NCI-H446 (cell line): ENCODE measurements at places on chromosomes 5 and 9.

DNA sequence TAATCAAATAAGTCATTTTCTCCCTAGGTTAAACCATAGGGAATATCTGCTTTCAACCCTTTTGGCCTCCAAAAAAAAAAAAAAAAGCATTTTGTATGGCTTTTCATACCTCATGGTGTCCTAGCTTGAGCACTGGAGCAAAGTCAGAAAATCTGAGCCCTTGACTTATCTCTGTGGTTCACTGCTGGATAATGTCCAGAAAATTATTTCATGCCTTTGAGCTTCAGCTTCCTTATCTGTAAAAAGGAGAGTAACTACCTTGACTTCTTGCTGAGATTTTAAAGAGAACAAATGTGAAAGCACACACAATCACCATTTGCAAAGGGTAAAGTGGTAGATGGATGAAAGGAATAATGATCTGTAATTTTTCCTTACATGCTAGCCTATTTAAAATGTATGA lies 165.9 kb downstream of the ALDH1A1 start:
- no peak for DNase-seq

DNA sequence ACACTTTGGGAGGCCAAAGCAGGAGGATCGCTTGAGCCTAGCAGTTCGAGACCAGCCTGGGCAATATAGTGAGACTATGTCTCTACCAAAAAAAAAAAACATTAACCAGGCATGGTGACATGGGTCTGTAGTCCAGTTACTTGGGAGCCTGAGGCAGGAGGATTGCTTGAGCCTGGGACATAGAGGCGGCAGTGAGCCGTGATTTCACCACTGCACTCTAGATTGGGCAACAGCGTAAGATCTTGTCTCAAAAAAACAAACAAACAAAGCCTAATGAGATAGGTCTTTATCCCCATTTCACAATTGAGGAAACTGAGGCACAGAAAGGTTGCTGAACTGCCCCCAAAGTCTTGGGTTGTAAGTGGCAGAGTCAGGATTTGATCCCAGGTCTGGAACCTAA lies 70.5 kb upstream of the RAD23B start:
- no peak for DNase-seq

DNA sequence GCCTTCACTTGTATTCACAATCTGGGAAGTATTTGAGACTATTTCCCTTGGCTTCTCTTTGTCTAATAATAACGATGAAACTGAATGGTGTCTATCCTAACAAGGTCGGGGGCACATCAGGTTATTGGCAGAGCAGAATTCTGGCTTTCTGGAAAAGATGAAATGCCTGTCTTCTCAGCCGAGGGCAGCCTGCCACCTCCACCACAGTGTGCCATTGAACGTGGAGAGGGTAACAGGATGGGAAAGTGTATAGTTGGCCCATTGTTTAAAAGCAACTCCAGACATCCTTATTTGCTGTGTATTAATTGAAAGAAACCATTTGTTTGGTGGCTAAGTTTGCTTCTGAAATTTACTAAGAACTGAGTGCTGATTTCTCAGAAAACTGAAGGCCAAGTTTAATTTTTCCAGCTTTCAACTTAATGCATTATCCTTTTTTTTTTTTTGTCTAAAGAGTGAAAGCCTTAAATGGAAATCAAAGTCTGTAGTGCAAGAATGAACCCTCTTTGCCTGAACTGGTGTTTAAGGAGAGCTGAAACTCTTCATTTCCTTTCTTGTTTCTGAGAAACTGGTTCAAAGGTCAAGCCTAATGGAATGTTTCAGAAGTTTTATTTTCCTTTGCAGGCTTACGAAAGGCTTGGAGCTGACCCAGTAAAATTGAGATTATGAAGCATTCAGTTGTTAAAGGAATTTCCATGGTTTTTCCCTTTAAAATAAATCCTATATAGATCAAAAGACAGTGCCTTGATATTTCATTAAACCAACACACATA lies 563.7 kb upstream of the DAP start:
- no peak for DNase-seq

DNA sequence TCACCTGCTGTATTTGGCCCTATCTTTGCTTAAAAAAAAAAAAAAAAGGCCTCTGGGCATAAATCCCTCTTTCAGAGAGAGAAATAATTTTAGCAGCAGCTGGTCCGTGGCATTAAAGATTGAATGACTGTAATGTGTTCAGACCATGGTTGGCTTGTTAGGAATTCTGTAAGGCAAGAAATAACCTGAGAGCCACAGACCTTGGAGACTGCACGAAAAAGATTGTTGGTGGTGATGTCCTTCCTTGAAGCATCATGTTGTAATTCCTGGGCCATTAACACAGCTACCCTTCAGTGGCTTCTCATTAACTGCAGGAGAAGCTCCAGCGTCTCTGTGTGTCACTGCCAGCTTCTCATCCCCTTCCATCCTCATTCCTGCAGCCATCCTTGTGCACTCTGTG lies 79.0 kb downstream of the SGCD start:
- DNase-seq, result peak; percentile 12

DNA sequence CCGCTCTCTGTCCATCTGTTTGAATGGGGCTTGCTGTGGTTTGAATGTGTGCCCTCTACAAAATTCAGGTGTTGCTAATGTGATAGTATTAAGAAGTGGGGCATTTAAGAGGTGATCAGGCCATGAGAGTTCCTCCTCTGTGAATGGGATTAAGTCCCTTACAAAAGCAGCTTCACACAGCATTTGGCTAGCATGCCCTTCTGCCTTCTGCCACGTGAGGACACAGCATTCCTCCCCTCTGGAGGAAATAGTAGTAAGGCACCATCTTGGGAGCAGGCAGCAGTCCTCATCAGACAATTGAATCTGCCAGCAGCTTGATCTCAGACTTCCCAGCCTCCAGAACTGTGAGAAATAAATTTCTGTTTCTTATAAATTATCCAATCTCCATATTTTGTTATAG lies 540.2 kb downstream of the CSNK1G3 start:
- no peak for DNase-seq
